Activated effector memory CD4-positive, alpha-beta T cell treated with Interleukin-2 at 50 U/mL for 16 hours (primary cell): ENCODE measurements at places on chromosomes 5 and 9.

DNA sequence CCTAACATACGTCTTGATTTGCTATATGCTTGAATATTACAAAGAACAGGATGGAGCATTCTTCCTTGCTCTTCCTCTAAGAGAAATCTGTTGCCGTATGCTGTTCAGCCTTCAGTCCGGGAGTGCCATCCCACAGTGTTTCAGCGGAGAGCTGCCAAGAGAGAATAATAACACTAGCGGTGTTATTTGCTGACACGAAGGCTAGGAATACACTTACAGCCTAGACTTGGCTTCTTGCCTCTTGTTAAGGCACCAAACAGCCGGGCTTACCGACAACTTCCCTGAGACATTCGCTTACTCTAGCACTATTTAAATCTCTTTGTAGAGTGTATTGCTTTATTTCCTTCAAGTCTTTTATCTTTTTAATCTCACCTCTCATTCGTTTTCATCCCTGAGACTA lies 31.4 kb downstream of the KCTD16 start:
- DNase-seq: no peak

GRCh38 chr5:133611357-133612248 lies 738 bp downstream of the FSTL4 start:
- no peak for DNase-seq

- no peak for DNase-seq
Measured at GRCh38 chr5:57598756-57599155, 116.1 kb upstream of the ACTBL2 start.

DNA sequence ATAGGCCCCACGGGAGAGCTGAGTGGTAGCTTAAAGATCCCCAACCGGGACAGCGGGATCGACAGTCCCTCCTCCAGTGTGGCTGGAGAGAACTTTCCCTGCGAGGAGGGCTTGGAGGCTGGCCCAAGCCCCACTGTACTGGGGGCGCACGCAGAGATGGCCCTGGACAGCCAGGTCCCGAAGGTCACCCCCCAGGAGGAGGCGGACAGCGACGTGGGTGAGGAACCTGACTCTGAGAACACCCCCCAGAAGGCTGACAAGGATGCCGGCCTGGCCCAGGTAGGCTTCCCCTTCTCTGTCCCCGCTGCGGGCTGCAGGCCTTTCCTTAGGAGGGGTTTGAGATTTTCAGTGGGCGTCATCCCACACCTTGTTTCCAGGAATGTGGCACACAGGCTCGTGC lies 29.1 kb downstream of the FGD3 start:
- no peak for DNase-seq

DNA sequence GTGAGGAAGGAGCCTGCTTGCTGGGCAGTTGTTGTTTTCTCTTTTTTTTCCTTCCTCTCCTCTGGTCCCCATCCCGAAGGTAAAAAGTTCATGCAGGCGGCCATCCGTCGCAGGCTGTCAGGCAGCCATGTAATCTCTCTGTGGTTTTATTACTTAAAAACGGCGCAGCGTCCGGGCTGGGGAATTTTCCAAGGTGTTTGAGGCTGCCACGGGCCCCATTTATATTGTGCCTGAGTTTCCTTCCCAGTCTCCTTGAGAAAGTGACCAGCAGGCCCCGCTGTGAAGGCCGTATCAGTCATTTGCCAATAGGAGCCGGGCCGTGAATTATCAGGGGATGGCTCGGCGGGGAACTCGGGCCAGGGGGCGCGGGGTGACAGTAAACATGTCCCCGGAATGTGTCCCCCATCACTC lies 289.7 kb downstream of the PBX3 start:
- DNase-seq: no peak

DNA sequence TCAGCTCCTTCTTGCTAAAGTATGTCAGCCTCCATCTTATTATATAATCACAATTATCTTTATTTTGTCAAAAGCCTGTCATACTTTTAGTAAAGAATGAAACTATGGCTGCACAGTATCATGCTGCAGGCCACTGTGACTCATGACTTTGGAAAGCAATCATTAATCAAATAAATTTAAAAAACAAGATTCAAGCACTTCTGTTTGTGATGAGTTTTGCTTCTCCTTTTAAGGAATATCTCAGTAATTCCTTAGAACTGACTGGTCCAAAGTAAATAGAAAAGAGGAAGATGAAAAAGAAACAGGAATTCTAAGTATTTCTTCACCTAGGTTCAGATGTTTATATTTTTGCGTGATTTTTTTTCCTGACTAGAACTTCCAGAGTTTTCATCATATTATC lies 83.1 kb downstream of the EDIL3 start:
- DNase-seq: no peak

DNA sequence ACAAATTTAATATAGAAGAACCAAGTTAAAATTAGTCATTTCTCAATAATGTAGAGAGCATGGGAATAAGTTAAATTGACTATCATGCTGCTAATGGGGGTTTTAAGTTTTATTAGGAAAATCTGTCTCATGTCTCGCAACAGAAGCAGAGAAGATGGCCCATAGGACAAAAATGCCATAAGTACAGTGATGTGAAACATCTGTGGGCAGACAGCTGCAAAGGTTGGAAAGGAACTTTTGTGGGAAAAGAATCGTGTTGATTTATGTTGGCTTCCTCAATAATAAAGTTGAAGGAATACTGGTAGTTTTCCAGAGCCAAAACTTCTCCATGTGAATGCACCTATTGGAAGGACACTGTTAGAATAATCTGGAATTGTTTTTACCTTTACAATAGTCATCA lies 44.8 kb downstream of the VCAN start:
- no peak for DNase-seq

DNA sequence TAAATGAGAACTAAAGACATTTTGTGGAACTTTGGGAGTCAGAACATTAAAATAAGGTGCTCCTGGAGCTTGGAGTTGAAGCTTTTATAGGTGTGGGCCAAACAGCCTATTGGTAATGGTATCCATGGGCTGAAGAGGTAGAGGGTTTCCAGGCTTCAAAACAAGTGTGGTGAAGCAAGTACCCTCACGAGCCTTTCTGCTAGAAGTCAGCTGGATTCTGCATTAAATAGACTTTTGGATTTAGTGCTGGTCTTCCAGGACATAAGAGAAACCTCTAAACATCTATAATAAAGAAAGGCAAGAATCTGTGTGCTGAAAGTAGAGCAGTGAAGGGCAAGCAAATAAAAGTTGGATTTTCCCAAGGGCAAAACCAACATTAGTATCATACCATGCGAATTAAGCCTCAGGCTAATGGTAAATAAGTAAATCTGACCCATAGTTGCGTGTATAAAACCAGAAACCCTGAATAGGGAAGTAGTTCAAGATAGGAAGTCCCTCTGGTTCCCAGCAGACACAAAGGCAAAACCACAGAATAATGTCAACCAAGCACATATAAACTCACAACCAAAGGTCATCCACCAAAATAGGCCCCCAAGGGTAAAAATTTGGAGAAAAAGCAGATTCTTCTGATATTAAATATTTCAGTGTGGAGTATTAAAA lies 306.3 kb downstream of the TLE4 start:
- no peak for DNase-seq
